ENCODE measurements at places on chromosomes 5 and 9.

DNA sequence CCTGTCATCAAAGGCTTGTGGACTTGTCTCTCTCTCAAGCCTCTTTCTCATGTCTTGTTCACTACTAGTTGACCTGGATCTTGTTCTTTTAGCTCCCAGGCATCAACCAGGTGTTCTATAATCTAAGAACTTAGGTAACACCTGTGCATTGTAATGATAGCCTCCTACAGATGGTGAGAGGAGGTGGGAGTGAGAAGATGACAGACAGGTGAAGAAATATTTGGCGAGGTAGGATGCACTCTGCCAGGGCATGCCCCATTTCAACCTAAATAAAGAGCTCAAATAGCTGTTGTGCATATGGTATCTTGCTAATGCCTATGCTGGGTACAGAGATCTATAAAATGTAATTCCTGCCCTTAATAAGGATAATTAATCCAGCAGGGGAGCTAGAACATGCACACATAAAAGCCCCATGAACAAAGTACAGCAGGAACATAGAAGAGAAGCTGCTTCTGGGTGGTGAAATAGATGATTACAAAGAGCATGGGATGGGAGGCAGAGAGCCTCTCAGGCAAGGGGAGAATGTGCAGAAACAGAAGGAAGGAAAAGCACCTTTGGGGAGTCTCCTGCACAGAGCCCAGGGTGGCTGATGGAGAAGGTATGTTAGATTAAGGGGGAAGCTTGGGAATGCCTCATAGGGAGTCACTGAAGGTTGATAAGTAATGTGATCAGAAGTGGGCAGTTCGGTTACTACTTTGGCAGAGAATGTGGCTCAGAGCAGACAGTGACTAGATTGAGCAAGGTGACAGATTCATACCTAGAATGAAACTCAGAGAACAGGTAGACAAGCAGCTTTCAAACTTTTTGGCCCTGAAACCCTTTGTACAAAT is 28.0 kb upstream of the PLIN2 start:
- no peak for DNase-seq

DNA sequence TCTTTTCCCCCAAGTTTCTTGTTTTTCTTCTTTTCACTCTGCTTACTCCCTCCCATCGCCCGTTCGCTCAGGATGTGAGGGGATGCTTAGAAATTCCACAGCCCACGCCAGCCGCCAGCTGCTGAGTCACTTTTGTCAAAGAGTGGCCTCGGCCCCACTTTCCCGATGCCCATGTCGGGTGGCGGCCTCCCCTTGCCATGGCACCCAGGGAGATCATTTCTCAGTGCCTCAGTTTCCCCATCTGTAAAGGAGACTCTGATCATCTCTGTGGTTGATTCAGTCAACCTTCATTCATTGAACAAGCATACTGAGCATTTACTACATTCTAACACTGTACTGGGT is 353 bp upstream of the PDGFRB start:
- DNase-seq = no peak

GRCh38 chr5:122749886-122750285 is 25.0 kb upstream of the SNX2 start:
- DNase-seq = no peak

DNA sequence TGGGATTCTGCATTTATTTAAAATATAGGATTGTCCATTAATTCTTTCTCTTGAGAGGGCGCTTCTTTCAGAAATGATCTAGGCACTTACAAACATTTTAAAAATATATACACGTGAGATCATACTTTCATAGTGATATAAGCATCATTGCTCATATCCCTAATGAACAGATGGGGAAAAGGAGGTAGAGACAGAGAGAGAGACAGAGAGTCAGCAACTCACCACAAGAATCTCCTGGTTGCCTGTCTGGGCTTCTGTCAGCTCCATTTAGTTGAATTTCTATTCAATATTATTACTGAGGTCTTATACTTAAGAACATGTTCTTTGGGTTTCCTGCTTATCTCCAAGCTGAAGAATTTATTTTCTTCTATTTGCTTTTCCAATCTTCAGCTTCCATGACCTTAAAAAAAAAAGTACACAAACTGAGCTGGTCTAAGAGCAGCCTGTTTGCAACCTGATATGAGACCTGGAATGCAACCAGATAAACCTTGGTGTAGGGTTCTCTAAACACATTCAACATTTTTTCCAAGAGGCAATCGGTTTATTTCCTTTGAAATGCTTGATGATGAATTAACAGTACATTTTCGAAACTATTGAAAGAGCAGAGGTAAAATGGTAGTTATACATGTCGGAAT is 51.6 kb upstream of the LIFR start:
- DNase-seq = no peak

GRCh38 chr9:135683401-135684034 is 15.8 kb downstream of the SOHLH1 start:
- DNase-seq = no peak

DNA sequence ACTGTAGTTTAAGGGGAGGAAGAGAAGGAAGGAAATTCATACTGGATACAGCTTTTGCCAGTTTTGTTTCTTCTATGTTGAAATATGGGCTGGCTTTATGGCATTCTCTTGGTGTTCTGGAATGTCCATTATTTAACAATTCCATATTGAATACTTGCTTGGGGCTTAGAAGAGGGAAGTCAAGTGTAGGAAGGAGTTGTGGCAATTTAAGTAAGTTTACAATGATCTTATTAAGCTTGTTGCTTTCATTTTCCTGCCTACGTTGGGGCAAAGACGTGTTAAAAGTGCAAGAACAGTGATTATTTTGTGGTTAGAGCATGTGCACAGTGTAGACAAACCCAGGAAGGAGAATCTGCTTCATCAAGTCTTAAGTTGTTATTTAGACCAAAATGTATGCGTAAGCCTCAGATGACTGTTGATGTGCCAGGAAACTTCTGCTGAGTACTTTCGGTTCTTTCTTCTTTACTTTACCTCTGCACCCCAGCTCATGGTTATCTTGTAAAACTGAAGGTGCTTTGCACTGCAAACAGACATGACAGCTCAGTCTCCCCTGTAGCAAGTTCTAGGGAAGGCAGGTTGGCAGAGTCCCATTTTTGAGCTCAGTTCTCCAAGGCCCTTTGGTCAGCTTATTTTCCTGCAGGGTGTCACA is 75.8 kb downstream of the F2RL2 start:
- no peak for DNase-seq

DNA sequence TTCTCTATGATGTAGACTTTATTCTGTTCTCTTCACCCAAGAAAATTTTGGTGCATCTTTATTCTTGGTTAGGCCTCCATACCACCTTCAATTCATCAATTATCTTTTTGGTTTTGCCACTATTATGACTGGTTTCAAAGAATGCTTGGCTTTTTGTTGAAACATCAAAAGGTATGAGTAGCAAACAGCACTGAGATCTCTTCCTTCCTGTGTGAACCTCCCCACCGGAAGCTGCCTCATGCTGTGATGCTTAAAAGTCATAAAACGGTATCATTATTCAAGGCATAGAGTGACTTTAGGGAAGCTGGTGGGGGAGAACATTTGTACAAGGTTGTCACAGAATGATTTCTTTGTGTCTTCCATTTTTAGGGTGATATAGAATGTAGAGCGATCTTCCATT is 70.6 kb downstream of the IQGAP2 start:
- no peak for DNase-seq

- DNase-seq = no peak
These were observed 28.0 kb downstream of the RFK start for GRCh38 chr9:76366275-76366674.

DNA sequence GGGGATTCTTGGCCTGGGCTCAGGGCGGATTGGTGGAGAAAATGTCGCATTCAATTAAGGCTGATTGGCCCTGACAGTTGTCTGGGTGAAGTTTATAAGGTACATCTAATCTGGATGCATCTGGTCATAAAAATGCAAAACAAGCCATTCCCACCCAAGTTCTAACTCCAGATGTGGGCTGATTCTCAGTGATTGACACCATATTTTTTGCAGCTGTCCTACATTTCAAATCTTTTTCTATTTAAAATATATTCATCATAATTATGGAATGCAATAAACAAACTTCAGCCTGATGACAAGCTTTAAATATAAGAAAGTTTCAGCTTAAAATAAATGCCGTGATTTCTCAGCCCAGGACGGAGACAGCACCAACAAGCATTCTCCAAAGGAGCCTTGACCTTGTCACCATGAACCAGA is 146.4 kb upstream of the SMIM23 start:
- DNase-seq = no peak

DNA sequence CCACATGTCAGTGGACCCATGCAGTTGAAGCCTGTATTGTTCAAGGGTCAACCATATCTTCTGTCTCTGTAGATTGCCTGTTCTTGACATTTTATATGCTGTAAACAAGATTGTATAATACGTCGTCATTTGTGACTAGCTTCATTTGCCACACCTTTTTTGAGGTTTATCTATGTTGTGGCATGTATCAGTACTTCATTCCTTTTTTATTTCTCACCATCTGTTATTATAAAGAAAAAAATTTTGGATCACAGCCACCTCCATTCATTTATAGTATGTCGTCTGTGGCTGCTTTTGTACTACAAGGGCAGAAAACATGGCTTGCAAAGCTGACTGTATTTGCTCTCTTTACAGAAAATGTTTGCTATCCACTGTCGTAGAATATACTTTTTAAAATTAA is 72.4 kb downstream of the TEK start:
- DNase-seq = no peak

- no peak for DNase-seq
These were observed 28.8 kb downstream of the OR2K2 start for GRCh38 chr9:111301195-111301594.

GRCh38 chr5:5454391-5454790 is 31.9 kb downstream of the ICE1 start:
- no peak for DNase-seq

DNA sequence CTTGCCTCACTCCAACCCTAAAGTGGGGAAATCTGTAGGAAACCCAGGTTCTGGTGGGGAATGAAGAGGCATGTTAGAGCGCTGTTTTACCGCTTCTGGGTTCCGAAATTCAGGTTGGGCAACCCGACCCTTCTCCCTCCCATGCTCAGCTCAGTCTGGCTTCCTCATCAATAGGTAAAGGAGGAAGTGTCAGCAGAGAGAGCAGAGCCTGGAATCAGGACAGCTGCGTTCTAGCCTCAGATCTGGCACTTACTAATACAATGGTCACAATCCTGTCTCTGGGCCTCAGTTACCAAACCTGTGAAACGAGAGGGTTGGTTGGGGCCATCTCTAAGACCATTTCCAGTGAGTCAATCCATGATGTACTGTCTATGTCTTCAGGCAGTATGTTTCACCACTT is 16.2 kb upstream of the TNIP1 start:
- DNase-seq = no peak

DNA sequence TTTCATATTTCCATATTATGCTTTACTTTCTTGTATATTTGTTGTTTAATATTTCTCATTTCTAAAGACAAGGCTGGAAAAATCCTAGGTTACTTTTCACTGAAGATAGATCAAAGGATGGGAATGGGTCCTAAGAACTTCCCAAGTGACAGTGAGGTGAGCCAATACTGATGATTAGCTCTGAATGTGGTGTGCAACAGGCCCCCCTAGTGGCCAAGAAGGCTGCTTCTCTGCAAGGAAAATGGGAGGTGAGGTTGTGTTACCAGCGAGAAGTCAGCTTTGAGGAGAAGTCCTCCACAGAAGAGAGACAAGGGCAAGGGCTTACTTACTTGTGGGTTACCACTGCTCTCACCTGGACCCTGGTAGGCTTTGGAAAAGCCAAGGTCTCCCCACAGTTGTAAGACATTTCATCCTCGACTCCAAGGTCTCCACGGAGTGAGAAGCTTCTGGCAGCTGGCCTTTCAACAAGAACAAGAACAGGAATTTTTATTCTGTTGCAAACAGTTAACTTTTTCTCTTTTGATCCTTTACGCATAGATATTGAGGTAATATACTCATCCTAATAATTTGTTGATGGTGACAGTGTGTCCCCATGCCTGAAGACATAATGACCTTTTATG is 69.9 kb downstream of the MAMDC2 start:
- DNase-seq = no peak

GRCh38 chr9:132638240-132638639 is 31.5 kb downstream of the DDX31 start:
- DNase-seq = no peak

GRCh38 chr5:73940026-73940425 is 314.0 kb downstream of the ARHGEF28 start:
- DNase-seq = no peak

- DNase-seq = no peak
These were observed 9.5 kb upstream of the SH3TC2 start for GRCh38 chr5:149072376-149072775.

DNA sequence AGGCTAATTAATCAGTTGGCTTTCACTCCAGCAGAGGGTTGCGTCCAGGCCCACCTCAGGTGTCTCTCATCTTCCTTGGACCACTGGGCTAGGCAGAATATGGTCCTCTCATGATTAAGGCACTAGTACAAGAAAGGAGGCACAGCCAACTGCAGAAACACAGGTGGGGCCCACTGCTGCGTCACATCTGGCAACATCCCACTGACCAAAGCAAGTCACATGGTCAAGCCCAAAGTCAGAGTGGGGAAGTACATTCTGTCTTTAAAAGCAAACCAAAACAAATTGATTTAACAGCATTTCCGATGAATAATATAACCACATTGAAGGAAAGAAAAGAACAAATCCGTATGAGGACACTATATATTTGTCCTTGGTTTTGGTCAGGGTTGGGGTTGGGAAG is 28.0 kb upstream of the UBTD2 start:
- DNase-seq = no peak

- no peak for DNase-seq
These were observed 457.0 kb downstream of the PDE4D start for GRCh38 chr5:59436364-59437148.

Data from esophagus squamous epithelium (tissue), 5 donors.